ENCODE measurements at places on chromosomes 11 and 22. TPM values are rescaled to one million over a fixed set of nuclear protein-coding genes. Genes with fewer than 3 reads are reported as not detected.

DNA sequence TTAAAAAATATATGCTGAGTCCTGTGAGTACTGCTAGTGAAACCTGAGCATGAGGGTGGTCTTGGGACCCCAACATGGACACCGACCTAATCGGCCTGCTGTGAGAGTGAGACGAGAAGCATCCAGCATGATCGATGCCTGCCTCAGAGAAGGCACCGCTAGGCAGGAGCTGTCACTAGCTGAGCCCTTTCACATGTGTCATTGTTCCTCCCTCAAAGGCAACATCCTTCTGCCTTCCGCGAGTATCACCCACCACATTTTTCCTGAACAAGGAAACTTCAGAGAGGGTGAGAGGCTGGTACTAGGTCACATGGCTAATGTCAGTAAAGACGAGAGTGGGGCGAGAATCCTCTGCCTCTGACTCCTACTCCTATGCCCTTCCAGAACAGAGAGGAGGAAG lies 35.6 kb downstream of the AP1B1 start:
- DNase-seq: no peak

DNA sequence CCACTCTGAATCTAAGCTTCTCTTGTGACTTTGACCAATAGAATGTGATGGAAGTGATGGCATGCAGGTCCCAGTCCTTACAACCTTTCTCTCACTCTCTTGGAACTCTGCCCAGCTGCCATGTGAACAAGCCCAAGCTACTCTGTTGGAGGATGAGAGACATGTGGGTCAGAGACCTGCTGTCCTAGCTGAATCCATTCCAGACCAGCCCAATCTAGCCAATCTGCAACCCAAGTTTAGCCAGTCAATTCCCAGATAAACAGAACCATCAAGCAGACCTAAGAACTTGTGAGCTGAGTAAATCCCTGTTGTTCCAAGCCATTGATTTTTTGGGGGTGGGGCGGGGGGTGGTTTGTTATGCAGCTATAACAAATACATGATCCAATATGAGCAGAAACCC lies 69.2 kb upstream of the GRK3 start:
- no peak for DNase-seq

DNA sequence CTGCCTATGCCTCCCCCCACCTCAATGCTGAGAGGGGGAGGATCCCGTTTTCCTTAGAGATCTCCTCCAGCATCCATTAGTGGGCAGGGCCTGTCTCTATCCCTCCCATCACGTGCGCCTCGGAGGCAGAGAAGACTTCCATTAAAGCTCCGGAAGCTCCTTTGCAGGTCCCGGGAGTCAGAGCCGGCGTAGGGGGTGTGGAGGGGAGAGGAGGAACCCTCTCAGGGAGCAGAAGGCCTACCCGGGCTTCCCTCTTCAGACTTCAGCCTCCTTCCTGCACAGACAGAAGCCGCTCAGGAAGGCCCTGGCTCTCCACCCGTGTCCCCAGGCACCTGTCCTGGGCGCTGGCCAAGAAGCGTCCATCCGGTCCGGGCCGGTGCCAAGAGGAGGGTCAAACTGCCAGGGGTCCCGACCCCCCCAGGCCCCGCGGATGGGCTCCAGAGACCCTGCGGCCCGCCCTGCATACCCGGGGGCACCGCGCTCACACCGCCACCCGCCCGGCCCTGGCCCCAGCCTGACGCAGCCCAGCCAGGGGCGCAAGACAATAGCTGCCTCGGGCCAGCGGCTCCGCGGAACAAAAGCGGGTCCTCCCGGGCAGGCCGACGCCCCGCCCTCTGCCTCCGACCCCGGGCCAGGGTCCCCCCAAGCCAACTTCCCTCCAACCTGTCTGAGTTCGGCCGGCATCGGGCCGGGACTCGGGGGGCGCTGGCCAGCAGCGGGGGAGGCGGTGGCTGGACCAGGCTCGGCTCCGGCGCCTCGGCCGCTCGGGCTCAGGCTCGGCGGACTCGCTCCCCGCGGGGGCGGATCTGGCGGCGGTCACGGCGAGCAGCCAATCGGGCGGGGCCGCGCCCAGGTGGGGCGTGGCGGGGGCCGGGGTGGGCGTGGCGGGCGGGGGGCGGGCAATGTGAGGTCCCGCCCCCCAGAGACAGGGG lies 29.9 kb downstream of the ARVCF start:
- peak; percentile 79 for DNase-seq

- DNase-seq: no peak
Measured at GRCh38 chr11:61671527-61671926, 8.7 kb upstream of the DAGLA start.

DNA sequence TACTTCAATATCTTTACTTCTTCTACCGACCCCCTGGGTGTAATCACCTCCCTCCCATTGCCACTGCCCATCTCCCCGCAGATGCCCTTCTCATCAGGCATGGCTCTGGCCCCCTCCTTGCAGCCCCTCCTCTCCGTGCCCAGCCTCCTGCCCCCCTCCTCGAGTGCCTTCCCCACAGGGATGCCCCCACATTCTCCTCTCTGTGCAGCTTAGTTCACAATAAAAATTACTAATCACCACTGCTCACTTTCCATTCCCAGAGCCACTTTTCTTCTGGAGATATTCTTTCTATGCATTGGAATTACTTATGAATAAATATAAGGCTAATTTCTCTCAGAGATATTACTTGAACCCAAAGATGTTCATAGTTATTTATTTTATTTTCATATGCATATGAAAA lies 22.1 kb downstream of the IFITM10 start:
- DNase-seq: no peak

- no peak for DNase-seq
Measured at GRCh38 chr11:34575671-34576070, 45.2 kb upstream of the EHF start.

DNA sequence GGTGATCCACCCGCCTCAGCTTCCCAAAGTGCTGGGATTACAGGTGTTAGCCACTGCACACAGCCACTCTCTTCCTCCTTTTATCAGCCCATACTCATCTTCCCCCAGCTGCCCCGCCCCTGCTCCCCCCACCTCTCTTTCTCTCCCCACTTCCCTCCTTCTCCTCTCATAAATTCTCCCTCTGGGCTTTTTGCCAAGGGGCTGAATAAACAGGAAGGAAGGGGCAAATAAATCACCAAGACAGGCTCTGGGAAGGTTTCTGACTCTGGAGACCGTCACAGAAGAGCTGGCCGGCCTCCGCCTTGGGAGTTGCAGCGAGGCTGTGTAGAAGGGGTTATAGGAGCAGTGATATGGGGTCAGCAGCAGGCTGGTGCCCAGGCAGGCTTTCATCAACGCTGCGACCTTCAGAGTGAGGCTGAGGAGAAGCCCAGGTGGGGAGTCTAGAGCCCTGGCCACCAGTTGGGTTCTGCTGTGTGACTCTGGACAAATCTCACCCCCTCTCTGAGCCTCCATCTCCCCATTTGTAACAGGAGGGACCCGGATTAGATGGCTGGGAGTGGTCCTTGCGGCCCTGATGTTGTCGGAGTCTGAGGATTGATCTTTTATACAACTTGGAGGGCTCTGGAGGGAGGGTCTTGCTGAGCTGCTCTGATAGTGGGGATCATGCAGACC lies 62.6 kb upstream of the RASD2 start:
- DNase-seq: no peak

DNA sequence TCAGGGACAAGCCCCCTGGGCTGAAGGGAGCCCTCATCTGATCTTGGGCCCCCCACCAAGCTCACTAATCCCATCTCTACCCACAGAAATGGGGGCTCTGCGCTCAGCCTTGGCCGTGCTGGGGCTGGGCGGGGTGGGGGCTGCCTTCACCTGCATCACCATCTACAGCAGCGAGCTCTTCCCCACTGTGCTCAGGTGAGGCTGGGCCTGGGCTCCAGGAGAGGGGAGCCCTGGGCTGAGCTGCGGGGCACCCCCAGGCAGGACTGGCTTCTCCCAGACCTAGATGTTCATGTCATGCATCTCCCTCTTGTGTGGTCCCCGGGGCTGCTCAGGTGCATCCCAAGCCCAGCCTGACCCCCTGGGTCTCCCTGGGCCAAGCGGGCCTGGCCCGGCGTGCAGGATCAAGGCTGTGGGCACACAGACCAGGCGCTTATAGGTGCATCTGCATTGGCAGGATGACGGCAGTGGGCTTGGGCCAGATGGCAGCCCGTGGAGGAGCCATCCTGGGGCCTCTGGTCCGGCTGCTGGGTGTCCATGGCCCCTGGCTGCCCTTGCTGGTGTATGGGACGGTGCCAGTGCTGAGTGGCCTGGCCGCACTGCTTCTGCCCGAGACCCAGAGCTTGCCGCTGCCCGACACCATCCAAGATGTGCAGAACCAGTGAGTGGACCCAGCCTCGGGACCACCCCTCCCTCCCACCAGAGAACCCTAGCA lies 9.4 kb downstream of the SLC22A12 start:
- no peak for DNase-seq

GRCh38 chr22:19331474-19331873 lies 40.0 kb upstream of the CLTCL1 start:
- DNase-seq: no peak

GRCh38 chr11:113773092-113773415 lies 438 bp downstream of the ZW10 start:
- DNase-seq: peak; percentile 8

GRCh38 chr11:8828046-8828445 lies 82.9 kb upstream of the AKIP1 start:
- DNase-seq: no peak

DNA sequence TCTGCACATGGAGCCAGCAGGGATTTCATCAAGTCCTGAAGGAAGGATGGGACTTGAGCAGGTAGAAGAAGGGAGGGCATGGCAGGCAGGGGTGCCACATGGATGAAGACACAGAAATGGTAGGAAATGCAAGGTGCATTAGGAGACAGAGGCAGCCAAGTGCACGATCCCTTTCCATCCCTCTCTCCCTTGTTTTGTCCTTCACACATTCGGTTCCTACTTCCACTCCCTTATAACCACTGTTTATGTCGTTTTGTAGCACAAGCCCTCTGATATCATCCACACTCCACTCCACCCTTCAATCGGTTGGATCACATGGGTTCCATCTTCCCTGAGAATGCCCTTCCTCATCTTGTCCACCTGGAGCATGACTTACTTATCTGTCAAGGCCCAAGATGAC lies 35.2 kb downstream of the IFT27 start:
- no peak for DNase-seq

DNA sequence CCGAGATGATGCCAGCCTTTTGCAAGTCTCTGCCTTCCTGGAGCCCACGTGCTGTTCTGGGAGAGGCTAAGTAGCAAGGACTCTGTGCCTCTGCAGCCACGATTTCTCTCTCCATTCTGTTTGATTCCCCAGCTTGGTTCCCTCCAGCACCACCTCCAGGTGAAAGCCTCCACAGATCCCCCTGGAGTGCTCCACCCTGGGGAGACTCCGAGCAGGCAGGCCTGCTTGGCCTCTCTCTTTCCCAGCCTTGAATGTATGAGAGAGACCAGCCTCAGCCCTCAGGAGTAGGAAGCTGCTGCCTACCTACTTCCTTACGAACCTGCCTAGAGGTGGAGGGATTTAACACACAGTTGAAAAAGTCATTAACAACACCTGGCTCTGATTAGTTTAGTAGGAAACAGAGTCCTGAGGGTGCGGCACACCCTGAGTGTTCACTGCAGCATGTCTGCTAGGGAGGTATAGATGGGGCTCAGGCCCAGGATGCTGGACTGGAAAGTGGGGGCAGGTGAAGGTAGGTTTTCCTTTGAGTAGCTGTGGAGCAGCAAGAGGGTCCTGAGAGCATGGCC lies 22.5 kb downstream of the TMPRSS5 start:
- DNase-seq: no peak

- DNase-seq: no peak
Measured at GRCh38 chr11:107043242-107044006, 25.1 kb upstream of the GUCY1A2 start.

- DNase-seq: no peak
Measured at GRCh38 chr11:119671051-119671450, 57.9 kb downstream of the NECTIN1 start.

GRCh38 chr22:39177456-39177775 lies 24.9 kb upstream of the CBX7 start:
- no peak for DNase-seq

Gene MMP13
- not detected for total RNA-seq

Gene SLCO2B1
- not detected for total RNA-seq

Gene KCNJ11
- 8.0 TPM for total RNA-seq

Gene OR8K1
- total RNA-seq: not detected

Gene C22orf31
- total RNA-seq: not detected

Gene NUDT22
- 100 TPM for total RNA-seq

Gene ZBTB16
- not detected for total RNA-seq

Gene PPP2R5B
- 16.2 TPM for total RNA-seq

Gene TSPAN32
- 1.5 TPM for total RNA-seq
